ENCODE measurements at places on chromosomes 12 and 14. TPM values are rescaled to one million over a fixed set of nuclear protein-coding genes. Genes with fewer than 3 reads are reported as not detected.

The HOXC13 gene
- total RNA-seq, result not detected

The PAX9 gene
- not detected for total RNA-seq

The KCNJ8 gene
- total RNA-seq, result not detected

The EPYC gene
- not detected for total RNA-seq

The HOMEZ gene
- total RNA-seq, result 10.8 TPM

The IFI27 gene
- not detected for total RNA-seq

The PLEKHH1 gene
- 0.20 TPM for total RNA-seq

The SMCO2 gene
- not detected for total RNA-seq

The TOMM20L gene
- total RNA-seq, result not detected

The KLRG1 gene
- 1.9 TPM for total RNA-seq

The P2RX2 gene
- not detected for total RNA-seq

The ERP27 gene
- 5.4 TPM for total RNA-seq

The KRT73 gene
- not detected for total RNA-seq

The SPIC gene
- total RNA-seq, result 0.37 TPM

The SERPINA12 gene
- not detected for total RNA-seq

The C14orf132 gene
- total RNA-seq, result 0.05 TPM

The AMDHD1 gene
- 0.61 TPM for total RNA-seq

The KRT74 gene
- total RNA-seq, result not detected

The GNG2 gene
- 70.0 TPM for total RNA-seq

The CEBPE gene
- 0.17 TPM for total RNA-seq

The KCNMB4 gene
- total RNA-seq, result 0.86 TPM

The SLC39A9 gene
- 54.5 TPM for total RNA-seq

The OR6C76 gene
- not detected for total RNA-seq

The ALDH1L2 gene
- 5.2 TPM for total RNA-seq

The RFLNA gene
- not detected for total RNA-seq

The AHNAK2 gene
- not detected for total RNA-seq

The FGF23 gene
- not detected for total RNA-seq

The CCDC38 gene
- 0.42 TPM for total RNA-seq

The AVPR1A gene
- total RNA-seq, result not detected

The NKX2-1 gene
- total RNA-seq, result not detected

The PLEK2 gene
- not detected for total RNA-seq

The DAO gene
- total RNA-seq, result not detected

The BHLHE41 gene
- 34.5 TPM for total RNA-seq

The STYX gene
- 13.1 TPM for total RNA-seq
